Dorsolateral prefrontal cortex (tissue), 122 donors: ENCODE measurements at places on chromosomes 6 and 20.

DNA sequence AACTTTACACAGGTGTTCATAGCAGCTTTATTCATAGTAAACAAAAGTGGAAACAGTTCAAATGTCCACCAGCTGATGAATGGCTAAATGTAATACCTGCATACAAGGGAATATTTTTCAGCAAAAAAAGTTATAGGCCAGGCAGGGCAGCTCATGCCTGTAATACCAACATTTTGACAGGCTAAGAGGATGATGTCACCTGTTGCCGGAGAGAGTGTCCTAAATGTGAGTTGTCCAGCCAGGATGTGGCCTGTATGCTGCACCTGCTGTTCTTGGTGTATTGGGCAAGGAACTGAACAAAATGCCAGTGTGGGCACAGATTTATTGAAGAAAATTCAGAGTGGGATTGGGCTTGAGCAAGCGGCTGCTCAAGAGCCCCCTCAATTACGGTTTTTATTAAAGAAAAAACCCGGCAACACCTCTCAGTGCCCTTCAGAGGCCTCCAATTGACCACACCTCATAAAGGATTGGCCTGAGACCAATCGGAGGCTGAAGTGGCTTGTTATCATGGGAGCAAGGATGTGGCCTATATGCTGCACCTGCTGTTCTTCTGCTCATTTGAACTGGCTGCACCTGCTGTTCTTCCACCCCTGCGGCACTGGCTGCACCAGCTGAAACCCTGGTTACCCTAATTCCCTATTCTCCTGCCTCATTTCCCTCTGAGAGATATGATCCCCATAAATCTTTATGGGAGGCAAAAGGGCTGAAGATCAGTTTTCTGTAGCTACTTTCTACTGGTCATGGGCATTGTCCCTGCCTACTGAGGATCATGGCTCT, 164.3 kb upstream of the PROKR2 start:
- no peak for DNase-seq

DNA sequence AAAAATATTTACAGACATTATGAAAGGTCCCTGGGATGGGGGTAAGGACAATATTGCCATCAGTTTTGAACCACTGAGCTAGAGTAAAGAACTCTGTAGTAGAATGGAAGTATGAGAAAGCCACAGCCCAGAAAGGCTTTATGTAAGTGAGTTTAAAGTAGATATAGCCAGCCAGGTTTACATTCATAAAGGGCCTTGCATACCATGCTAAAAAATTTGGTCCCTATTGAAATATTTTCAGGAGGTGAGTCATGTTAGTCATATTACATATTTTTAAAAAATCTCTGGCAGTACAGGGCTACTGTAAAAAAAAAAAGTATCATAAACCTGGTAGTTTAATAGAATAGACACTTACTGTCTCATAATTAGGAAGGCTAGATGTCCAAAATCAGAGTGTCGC, 3.5 kb downstream of the ZKSCAN8 start:
- no peak for DNase-seq

DNA sequence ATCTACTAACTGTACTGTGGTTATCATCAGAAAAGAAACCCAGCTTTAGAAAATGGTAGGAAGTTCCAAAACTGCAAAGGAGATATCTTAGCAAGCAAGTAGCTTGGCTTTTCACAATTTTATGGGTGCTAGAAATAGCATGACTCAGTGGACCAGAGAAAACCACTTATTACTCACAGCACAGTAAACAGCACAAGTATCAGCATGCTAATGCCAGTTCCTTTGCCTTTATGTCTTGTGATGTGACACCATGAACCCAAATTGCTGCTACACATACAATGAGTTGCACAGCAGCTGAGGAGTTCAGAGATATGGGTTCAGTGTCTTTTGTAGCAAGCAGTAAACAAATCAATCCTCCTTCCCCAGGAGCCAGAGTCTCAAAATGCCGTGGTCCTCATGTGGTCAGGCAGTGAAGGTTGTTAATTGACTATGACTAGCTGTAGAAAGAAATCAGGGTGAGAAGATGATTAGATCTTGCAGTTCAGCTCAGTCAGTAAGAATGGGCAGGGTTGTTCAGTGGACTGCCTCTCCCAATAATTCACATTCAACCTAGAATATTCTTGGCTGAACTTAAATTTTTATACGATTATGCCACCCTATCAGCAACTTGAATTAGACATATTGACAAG, 73.3 kb downstream of the OPRM1 start:
- no peak for DNase-seq

DNA sequence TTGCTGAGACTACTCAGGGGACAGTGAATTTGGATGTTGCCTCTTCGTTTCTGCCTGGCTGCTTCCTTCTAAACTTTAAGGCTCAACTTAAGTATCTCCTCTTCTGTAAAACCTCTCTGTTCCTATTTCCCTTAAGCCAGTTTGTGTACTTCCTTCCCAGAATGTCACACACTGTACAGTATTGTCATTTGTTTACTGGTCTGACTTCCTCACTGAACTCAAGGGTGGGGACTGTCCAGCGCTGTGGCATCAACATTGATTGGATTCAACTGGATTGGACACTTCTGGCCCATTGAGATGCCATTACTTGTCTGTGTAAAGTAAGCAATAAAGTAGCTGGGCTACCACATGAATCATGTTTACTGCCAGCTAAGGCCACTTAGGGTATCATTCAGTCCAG, 69.7 kb downstream of the ANKS1A start:
- no peak for DNase-seq

- DNase-seq, result no peak
These were observed 109.4 kb upstream of the AKAP12 start for GRCh38 chr6:151130329-151130728.

DNA sequence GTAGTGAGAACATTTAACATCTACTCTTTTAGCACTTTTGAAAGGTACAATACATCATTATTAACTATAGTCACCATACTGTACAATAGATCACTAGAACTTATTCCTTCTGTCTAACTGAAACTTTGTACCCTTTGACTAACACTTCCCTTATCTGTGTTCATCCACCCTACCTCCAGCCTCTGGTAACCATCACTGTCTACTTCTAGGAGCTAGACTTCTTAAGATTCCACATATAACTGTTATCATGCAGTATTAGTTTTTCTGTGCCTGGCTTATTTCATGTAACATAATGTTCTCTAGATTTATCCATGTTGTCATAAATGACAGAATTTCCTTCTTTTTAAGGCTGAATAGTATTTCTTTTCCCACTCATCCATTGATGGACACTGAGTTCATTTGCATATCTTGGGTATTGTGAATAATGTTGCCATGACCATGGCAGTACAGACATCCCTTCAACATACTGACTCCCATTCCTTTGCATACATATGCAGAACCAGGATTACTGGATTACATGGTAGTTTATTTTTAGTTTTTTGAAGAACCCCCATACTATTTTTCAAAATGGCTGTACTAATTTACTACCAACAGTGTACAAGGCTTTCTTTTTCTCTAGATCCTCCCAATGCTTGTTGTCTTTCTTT, 135.7 kb downstream of the MOXD1 start:
- DNase-seq, result no peak
